ENCODE measurements at places on chromosomes 7 and 10. TPM values are rescaled to one million over a fixed set of nuclear protein-coding genes. Genes with fewer than 3 reads are reported as not detected.

GRCh38 chr10:6250745-6251144, 48.0 kb downstream of the PFKFB3 start:
- no peak for DNase-seq

FAM13C gene
- total RNA-seq = 18.7 TPM

GRM8 gene
- not detected for total RNA-seq

ATOH7 gene
- total RNA-seq = not detected
